HT-29 (cell line): ENCODE measurements at places on chromosomes 6 and 20. TPM values are rescaled to one million over a fixed set of nuclear protein-coding genes. Genes with fewer than 3 reads are reported as not detected.
A peak's percentile ranks its signal among the peaks of the same experiment; 100 is the strongest.

- no peak for DNase-seq
Observed at GRCh38 chr6:111581957-111582356, 23.7 kb downstream of the TRAF3IP2 start.

- DNase-seq: no peak
Observed at GRCh38 chr6:2751871-2752270, 1.1 kb upstream of the MYLK4 start.

DNA sequence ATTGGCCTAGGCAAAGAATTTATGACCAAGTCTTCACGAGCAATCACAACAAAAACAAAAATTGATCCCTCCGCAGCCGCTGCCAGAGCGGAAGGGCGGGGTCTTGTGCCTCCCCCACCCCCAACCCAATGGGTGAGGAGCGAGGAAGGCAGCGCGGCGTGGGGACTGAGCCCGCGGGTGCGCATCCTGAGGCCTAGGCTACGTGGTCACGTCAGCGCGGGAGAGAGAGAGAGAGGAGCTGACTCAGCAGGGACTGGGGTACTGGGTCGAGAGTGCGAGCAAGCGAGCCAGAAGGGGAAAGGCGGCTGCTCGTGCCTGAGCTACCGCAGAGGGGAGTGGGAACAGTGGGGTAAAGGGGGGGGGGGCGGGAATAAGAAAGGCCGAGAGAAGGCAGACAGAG lies 90.1 kb upstream of the FERMT1 start:
- no peak for DNase-seq

DNA sequence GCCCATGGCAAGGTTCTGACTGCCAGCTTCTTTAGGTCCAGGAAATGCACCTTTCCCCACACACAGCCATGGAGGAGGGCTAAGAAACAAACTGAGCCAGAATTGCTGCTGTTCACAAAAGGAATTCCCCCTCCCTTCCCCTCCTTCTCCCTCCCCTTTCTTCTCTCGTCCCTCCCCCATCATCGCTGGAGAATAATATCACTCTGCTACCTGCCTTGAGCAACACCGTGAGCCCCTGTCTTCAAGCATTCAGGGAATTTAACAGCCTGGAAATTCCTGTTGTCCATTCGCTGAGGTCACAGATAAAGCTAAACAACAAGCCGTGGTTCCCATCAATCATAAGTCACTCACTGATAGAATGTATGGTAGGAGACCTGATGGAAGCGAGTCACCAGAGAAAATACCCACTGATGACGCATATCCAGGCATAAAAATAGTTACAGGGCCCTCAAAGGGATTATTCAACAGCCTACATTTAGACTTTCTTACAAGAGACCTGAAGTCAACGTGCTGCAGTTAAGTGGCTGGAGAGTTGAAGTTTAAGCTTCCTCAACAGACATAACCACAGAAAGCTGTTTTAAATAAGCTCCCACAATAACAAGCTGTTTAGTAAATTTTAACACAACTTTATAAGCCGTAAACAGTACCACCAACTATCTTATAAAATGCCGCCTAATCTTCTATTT lies 59.7 kb downstream of the HIVEP2 start:
- peak; percentile 80 for DNase-seq

- DNase-seq: no peak
Observed at GRCh38 chr6:39102071-39102820, 12.7 kb downstream of the SAYSD1 start.

DNA sequence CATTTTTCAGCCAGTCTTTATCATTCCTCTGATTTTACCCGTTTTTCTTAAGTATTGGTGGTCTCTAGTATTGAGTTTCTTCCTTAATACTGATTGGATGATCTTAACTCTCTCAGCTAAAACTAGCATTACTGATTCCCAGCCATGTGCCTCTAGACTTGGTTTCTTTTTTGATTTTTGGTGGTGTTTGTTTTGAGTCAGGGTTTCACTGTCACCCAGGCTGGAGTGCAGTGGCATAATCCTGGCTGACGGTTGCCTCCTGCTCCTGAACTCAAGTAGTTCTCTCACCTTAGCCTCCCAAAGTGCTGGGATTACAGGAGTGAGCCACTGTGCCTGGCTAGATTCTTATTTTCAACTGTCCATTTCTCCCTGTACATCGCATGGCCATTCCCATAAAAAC lies 24.9 kb downstream of the DPPA5 start:
- DNase-seq: no peak

DNA sequence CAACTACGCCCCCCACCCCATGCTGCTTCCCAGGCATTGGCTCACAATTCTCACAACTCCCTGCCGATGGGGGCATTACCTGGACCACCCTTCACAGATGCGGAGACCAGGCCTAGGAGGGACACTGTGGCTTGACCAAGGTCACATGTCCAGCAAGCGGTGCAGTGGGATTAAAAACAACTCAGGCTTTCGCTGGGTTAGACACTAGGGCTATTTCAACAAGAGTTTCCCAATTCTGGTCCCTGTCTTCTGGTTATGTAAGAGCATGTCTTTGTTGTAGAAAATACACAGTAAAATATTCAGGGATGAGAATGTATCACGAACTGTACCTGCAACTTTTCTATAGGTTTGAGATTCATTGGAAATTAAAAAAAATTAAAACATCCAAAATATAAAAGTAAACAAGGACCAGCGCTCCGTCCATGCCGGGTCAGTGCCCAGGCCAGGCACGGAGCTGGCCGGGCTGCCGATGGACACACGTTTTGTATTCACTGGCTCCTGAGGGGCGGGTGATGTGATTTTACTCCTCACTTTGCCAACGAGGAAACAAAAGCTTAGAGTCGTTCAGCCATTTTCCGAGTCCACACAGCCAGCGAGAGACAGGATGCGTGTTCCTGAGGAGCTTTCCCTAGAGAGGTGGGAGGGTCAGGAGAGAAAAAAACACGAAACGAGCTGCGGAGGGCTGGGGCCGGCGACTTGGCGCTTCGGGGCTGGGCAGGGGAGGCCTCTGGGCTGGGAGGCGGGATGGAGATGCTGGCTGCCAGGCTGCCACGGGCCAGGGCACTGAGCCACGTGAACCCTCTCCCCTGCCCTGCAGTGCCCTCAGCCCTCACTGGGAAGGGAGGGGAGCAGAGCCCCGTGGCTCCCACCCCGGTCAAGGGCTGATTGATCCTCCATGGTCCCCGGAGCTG lies 17.1 kb upstream of the VSTM2L start:
- DNase-seq: no peak

ZNF391 gene
- 0.03 and 0.33 TPM in 2 replicates for total RNA-seq

CCN5 gene
- not detected in 2 replicates for total RNA-seq

KHDC1L gene
- total RNA-seq: not detected in 2 replicates

ATG5 gene
- 17.0 and 19.8 TPM in 2 replicates for total RNA-seq

CDSN gene
- 0.08 TPM in 1 of 2 replicates, not detected in the other for total RNA-seq
